Hematopoietic multipotent progenitor cell treated with erythropoietin and hydrocortisone succinate and interleukin-3 and kit ligand, for 17 days (in vitro differentiated cells): ENCODE measurements at places on chromosomes 4 and X.

DNA sequence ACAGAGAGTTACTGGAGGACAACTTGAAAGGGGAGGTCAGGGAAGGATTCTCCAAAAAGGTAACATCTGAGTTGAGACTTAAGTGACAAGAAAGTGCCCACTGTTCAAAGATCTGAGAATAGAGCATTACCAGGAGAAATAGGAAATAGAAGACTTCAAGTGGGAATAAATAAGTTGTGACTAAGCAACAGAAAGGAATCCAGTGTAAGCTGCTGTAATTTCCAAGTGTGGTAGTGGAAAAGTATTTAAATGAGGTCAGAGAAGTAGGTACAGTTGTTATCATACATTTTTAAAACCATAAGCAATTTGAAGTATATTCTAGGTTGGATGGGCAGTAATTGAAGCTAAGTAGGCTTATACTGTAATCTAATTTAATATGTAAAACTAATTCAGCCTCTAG lies 211.9 kb downstream of the FBXO8 start:
- DNase-seq: no peak

DNA sequence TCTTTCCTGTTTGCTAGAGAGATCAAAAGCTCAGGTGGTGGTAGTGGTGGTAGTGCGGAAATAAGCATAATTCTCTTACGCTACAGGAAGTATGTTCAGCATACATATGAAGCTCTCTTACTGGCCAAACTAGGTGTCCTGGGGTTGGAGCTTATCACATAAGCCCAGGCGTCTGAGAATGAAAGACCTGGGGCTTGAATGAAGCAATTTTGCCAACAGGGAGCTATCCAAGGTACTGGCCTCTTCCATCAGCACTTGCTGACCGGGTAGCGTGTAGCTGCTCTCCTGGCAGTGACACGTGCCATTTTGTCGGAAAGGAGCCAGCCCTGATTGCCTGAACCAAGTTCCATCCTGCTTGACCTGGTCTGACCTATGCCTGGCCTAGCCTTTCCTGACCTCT lies 65.9 kb upstream of the HPF1 start:
- DNase-seq: no peak

DNA sequence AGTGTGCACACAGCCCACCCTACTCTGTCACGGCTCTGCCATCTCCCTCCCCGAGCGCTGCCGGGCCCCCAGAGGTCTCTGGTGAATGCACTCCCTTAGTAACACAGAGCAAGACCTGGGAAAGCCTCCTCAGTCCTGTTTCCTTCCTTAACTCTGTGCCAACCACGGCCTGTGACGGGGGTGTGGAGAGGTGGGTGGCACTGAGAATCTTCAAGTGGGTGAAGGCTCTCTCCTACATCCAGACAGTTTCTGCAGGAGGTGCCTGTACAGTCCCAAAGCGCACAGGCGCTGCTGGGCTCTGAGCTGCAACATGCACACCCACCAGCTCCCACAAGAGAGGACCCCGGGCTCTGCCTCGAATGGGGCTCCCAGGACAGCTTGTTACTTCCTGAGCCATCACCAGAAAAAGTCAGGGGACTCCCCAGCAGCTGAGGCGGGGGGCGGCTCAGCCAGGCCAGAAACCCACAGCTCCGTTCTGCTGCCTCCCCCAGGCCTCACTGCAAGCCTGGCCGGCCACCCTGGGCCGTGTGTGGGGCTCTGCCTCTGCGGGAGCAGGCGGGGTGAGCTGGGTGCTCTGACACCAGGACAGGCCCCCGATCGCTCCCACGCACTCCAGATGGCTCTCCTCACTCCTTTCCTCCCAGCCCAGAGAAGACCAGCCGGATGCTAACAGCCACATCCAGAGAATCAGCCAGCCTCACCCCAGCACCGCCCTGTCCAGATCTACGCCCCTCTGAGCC lies 29.7 kb downstream of the FAM53A start:
- no peak for DNase-seq

DNA sequence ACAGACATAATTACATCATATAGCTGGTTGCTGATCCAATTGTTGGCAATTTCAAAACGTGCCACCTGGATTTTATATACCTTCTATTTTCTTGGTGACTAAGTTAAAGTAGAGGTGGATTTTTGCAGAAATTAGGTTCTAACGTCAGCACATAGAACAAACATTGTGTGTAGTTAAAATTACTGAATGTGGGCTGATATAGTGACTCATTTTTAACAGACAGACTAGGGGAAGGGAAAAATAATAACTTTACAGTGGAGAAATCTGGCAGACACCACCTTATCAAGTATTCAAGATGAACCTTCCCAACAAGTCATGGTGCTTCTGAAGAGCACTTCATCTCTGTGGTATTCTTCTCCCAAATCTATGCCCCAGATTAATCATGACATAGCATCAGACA lies 134.5 kb downstream of the UCHL1 start:
- DNase-seq: no peak

- DNase-seq: no peak
Observed at GRCh38 chr4:27638163-27638915, 777.7 kb downstream of the STIM2 start.

- peak; percentile 30 for DNase-seq
Observed at GRCh38 chr4:169485791-169486742, 126.3 kb downstream of the NEK1 start.

DNA sequence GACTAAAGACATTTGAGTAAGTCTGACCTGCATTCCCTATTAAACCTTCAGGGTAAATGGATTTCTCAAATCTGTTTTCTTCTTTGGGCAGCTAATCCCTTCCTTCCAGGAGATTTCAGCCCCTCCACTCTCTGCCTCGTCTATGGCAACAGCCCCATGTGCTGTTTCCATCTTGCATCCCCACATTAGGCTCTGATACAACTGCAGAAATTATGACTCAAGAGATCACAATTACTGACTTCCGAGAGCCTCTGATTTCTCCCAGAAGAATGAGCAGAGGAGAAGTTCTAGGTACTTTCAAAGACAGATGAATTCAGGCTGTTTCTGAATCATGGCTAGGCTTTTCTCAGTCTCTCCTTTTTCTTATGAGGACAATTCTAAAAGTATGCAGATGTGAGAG lies 38.7 kb downstream of the RAI2 start:
- no peak for DNase-seq

DNA sequence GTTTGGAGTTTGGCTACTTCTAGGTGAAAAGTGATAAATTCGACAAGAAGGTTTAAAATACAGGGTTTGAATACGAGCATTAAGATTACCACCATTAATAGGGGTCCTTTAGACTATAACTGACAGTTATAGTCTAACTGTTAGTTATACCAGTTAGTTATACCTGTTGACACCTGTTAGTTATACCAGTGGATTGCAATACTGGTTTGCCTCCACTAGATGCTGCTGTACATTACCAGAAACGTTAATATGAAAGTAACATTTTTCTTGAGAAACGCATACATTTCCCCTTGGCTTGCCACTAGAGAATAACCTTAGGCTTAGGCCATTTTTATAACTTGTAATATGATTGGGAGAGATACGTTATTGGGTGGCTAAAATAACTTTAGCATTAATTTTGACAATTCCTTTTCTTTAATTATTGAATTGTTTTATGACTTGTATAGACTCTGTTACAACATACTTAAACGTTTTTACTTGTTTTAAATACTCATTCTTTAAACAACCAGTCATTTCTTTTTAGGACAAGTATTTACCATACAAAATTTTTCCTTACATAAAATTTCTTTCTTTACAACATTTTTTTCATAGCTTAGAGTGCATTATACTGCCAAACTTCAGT lies 911.2 kb downstream of the FSTL5 start:
- DNase-seq: no peak

DNA sequence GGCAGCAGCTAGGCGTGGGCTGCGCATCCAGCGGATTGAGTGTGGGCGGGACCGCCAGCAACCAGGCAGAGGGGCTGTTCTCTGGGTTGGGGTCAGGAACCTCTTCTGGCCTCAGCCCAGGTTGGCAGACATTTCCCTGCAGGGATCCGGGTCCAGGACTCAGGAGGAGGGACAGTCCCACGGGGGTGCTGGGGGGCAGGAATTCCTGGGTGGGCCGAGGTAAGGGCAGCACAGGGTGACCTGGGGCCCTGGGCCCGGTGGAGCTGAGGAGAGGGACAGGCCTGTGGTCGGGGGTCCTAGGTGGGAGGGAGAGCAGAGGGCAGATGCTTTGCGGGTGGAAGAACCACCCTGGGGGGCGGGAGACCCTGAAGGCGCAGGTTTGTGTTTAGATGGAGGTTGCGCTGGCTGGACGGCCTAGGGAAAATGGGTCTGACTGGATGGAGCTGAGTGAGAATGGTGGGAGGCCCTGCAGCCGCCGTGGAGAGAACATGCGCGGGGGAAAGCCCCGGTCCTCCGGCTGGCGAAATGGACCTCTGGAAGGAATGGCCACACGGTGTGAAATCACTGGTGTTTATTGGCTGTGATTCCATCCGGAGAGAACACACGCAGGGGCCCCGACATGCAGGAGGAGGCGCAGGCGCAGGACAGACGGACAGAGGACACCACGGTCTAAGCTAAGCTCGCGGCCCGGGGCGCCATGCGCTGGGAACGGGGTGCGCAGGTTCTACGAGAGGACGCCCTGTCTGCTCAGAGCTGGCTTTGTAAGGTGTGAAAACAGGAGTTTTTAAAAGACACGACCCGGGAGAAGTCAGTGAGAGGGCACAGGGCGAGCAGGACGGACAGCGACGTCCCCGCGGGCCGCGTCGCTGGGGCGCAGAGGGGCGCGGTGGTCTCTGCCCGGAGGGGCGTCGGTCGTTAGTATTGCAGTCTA lies 41.3 kb downstream of the CPLX1 start:
- DNase-seq: no peak

DNA sequence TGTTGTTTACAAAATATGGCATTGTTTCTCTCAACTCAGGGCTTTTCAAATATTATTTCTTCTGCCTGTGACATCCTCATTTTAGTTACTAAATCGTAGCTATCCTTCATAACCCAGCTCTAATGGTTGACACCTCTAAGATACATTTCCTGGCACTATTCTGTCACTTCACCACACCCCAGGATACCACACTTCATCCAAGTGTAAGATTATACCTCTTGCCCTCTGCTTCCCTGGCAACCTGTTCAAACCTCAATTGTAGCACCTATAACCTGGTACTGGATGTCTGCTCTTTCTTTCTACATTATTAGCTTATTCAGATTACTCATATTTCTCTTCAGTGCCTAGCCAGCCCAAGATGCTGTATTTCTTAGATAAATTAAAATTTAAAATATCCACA lies 175.7 kb upstream of the SPIN4 start:
- no peak for DNase-seq

- DNase-seq: no peak
Observed at GRCh38 chr4:114547340-114548134, 51.1 kb upstream of the UGT8 start.

- no peak for DNase-seq
Observed at GRCh38 chr4:128757712-128758111, 51.8 kb upstream of the JADE1 start.

GRCh38 chrX:11893933-11894710 lies 136.1 kb downstream of the MSL3 start:
- no peak for DNase-seq

DNA sequence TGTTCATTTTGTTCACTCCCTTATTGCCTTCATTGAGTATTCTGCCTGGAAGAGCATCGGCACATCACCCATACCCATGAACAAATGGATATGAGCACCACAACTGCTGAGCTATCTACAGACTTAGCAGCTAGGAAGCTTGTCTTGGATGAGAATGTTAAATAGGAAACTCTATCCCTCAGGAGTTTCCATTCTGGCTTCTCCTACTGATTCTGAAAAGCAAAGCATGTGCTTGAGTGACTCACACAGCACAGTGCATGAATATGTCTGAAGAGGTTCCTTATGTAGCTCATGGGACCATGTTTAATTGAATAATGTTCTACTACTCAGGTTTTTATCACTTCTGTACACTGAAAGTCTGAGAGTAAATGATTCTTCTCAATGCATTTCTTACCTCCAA lies 57.3 kb upstream of the MXRA5 start:
- DNase-seq: no peak

GRCh38 chr4:28378109-28378830 lies 1517.6 kb downstream of the STIM2 start:
- no peak for DNase-seq

DNA sequence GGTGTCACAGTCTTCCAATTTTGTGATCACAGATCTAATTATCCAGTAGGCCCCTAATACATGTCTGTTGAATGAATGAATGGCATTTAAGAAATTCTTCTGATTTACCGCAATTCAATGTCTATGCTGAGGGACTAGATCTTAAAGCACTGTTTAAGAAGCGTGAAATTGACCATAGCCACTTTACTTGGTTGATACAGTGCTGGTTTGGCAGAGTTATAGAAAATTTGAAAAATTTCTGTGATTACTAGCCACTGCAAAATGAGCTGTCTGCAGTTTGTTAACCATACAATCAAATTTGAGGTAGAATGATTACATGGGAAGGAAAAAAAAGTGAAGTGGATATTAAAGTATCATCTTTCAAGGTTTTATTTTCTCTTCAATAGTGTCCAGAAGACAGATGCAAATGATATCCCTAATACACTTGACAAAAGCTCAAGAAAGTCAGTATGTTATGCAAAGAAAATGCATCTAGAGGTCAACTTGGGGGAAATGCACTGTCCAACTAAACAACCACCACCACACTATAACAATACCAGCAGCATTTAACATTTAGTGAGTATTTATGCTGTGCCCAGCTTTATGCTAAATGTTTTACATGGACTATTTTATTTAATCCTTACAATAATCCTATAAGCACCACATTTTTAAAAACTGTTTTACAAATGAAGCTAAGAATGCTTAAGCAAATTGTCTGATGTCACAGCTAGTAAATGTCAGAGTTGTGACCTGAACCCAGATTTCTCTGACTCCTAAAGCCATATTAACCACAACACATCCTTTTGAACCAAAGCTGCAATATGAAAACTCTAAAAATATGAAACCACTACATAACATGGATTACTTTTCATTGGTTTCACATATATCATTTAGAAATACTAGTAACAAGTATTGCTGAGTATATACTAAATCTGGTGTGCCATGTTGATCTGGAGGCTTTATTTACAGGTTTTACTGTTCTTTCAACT lies 217.9 kb upstream of the MAB21L2 start:
- no peak for DNase-seq

DNA sequence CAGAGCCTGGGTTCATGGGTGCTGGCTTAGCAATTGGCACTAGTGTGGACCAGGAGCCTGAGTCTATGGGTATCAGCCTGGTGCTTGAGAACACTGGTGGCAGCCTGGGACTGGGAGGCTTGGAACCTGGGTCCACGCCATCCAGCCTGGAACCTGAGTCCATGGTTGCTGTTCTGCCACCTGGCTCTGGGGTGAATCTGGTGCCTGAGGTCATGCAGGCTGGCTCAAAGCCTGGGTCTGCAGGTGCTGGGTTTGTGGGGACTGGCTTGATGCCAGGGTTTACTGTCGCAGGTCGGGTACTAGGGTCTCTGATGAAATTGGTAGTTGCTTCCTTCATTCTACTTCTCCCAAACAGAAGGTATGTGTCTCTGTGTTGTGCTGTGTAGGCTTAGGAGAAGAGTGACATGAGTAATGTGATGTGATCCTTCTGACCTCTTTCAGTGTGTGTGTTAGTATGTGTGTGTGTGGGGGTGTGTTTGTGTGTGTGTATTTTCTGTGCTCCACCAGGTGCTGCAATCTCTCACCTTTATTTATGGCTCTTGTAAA lies 517.0 kb upstream of the EPHA5 start:
- DNase-seq: no peak
